GM04503 (cell line): ENCODE measurements at places on chromosomes 11 and 22.

DNA sequence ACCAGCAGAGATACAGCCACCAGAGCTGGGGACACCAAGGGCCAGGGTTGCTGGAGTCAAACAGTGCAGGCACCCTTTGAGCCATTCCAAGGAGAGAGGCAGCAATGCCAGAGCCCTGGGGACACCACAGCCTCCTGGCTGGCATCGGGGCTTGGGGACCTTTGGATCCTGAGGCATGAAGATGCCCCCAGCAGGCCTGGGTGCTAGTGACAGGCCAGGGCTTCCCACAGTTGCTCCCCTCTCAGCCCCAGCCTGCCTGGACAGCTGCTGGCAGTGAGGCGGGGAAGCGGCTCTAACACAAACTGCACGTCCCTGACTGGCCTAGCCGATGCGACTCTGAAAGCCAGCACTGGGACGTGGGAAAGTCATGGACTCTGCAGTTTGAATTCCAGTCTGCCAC is 2.7 kb downstream of the CD5 start:
- DNase-seq = no peak

- no peak for DNase-seq
These were observed 12.3 kb downstream of the STARD10 start for GRCh38 chr11:72781313-72782080.

DNA sequence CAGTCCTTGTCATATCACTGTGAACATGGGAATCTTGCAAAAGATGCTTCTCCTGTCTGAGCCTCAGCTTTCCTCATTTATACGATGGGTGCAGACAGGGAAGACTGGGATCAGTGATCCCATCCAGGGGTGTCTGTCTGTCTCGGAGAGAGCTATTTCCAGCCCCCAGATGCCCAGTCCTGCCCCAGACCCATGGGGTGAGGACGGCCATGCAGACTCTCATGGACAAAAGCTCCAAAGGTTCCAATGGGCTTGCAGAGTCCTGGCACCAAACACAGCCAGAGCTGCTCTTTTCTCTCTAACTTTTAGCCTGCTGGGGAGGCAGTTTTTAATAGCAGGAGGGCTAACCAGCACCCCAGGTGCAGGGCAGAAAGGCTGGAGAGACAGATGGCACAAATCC is 5.2 kb downstream of the SCUBE1 start:
- DNase-seq = no peak

- DNase-seq = no peak
These were observed 51.7 kb upstream of the OR9Q1 start for GRCh38 chr11:57972013-57972367.
